ENCODE measurements at places on chromosomes 5 and 9. TPM values are rescaled to one million over a fixed set of nuclear protein-coding genes. Genes with fewer than 3 reads are reported as not detected.

- no peak for DNase-seq
Observed at GRCh38 chr5:14528926-14529325, 52.7 kb upstream of the OTULINL start.

DNA sequence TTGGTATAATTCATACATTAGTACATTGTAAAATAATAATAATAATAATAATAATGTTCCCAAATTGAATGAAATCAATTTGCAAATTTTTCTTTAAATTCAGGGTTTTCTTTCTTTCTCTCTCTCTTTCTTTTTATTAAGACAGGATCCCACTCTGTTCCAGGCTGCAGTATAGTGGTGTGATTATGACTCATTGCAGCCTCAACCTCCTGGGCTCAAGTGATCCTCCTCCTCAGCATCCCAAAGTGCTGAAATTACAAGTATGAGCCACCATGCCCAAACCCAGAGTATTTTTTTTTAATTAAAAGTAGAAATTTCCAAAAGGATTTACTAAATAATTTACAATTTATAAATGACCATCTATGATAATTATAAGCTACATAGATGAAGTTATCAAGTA is 117.7 kb downstream of the HOMER1 start:
- DNase-seq: no peak

DNA sequence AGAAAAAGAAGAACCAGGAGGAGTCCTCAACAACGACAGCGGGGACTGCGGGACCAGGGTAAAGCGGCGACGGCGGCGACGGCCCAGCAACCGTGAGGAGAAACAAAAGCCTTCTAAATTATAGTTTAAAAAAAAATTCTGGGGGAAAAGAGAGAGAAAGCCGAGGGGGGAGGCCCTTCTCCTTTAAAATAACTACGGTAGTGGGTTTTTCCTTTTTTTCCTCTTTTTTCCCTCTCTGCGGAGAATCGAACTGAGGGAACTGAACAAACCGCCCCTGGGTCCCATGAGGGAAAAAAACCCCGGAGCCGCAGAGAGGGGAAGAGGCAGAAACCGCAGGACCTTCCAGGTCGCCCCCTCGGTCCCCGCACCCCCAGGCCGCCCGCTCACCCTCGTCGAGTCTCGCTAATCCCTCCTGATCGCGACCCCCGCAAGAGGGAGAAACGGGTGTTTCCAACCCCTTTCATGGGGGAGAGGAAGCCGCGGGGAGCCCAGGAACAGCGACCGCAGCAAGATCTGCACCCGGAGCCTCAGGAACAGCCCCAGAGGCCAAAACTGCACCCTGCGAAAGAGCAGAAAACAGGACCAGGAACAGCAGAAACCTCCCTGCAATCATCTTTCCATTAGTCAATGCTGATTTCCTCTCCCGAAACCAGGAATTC is 453 bp downstream of the CPEB4 start:
- DNase-seq: peak; percentile 56

- no peak for DNase-seq
Observed at GRCh38 chr9:102631559-102631958, 363.6 kb upstream of the CYLC2 start.

GRCh38 chr5:159133041-159133741 is 33.5 kb upstream of the EBF1 start:
- DNase-seq: peak; percentile 34

DNA sequence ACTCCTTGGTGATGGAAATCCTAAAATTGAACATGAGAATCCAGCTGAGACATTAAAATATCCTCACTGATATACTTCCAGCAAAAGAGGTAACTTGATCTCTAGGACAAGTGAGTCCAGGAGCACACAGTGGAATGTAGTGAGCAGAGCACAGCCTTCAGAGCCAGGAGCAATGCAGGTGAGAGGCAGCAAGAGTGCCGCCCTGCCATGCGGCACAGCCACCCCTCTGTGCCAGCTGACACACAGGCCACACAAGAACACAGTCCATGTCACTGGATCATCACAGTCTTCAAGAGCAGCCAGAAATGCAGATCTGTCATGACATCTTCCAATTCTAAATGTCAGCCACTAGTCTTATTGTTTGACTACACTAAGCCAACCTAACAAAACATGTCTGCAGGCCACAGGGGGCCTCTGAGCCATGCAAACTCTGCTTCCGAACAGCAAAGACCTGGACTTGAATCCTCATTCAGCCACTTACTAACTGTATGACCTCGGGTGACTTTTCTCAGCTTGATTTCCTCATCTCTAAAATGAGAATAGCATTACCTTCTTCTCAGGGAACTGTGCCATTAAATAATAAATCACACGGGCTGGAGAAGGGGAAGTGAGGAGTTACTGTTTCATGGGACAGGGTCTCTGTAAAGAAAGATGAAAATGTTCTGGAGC is 47.0 kb downstream of the CCDC125 start:
- DNase-seq: no peak

DNA sequence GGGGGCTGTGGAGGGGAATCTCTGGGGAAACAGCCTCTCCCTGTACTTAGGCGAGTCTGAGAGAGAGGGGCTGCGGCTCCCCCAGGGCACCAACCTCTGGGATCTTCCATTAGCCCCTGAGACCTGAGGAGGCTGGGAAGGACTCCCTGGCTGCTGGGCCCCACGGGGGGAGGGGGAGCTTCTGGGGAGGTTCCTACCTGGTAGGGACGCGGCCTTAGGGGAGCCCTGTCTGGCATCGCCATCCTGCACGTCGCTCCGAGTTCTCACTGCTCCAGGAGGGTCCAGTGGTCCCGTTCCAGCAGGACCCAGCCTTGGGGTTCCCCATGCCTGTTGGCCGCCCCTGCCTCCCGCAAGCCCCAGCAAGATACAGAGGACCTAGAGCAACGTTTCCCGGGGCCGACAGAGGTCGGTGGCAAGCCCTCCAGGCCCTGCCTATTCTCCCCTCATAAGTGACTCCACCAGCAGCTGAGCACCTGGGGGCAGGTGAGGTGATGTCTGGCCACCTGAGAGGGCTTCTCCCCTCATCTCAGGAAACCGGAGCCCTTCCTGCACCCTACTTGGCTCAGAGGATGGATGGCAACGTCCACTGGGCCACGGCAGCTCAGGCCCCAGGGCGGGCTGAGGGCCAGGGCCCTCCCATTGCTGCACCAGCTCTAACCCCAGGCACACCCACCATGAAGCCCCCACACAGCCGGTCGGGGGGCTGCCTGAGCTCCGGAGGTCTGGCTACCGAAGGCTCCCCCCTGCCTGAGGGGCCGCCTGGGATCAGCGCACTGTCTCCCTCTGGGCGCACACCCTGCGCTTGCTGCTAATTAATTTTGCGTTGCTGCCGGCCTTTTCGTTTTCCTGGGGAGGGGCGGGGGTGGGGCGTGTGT is 22.5 kb downstream of the TPPP start:
- no peak for DNase-seq

GRCh38 chr5:53027913-53028312 is 38.8 kb downstream of the ITGA2 start:
- no peak for DNase-seq

DNA sequence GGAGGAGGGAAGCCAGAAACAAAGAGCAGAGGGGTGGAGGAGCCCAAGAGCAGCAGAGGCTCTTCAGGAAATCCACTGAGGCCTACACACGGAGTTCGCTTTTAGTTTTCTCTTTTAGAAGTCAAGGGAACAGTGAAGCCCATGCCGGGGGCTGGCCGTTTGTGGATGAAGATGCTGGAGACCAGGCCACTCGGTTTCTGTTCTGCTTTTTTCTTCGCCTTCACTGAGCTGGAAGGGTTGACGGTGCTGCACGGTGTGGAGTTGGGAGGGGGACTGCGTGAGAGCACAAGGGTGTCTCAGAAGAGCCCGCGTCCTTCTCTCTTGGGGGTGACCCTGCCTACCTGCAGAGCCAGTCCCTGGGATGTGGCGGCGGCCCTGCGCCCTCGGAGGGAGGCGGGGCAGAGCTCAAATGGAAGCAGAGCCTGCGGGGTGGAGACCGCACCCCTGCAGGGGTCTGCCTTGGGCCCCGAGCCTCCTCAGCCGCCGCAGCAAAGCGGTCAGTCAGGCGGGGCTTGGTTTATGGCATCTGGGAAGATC is 68.5 kb upstream of the CACNA1B start:
- DNase-seq: no peak

DNA sequence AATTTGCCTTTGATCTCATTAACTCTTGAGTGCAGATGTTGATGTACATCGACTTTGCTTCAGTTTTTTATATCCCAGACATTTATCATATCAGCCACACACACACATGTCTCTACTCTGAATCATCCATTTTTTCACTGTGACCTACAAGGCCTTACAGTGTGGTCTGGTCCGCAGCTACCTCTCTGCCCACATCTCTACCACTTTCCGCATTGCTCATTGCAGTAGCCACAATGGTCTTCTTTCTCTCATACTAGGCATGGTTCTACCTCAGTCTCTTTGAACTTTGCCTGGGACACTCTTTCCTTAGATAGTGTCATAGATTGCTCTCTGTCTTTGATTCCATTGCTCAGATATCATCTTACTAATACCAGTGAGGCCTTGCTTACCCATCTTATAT is 87.9 kb upstream of the FSD1L start:
- no peak for DNase-seq

DNA sequence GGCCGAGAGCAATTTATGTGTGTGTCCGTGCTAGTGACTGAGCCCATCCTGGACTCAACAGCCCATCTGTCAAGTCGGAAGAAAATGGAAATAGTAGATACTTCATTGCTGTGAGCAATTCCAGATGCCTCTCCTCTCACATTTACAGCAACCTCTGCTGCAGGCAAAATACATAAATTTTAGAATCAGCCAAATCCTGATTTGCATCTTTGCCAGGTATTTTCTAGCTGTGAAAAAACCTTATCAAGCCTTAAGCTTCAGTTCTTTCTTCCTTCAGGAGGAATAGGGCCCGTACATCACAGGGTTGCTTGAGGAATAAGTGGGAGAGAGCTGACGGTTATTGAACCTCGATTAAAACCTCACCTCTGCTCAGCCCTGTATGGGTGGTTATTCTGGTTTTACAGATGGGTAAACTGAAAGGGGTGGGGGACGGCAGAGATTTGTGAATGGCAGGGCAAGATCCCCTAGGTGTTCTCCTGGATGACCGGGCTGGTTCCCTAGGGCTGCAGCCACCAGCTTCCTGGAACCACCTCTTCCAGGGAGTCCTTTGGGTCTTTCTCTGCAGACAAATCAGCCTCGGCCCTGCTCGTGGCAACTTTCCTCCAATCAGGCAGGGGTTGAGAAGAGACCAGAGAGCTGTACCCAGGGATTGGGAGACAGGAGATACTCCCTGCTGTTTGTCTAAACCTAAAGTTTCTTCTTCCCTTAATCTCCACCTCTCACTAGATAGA is 5.3 kb upstream of the MSX2 start:
- no peak for DNase-seq

GRCh38 chr5:119342406-119342805 is 13.4 kb upstream of the TNFAIP8 start:
- no peak for DNase-seq

- DNase-seq: no peak
Observed at GRCh38 chr5:178126556-178126955, 4.3 kb upstream of the RMND5B start.

DNA sequence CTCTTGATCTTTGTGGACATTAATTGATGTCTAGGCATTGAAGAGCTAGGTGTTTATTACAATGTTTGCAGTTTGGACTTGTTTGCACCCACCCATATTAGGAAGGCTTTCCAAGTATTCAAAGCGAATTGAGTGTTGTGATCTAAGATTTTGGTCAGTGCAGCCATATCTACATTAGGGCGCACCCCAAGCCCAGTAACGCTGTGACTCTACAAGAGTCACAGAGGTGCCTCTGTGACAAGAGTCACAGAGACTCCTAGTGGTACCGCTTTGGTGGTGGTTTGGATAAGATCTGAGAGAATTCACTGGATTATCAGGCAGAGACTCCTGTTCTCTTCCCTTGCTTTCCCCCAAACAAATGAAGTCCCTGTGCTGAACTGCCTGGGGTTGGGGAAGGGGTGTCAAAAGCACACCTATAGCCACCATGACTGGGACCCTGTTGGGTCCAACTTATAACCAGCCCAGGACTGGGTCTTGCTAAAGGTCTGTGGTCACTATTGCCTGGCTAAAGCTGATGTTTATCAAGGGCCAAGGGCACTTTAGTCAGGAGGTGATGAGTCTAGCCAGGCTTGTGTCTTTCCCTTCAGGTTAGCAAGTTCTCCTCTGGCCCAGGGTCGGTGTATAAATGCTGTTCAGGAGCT is 114.1 kb upstream of the RIOK2 start:
- DNase-seq: no peak

DNA sequence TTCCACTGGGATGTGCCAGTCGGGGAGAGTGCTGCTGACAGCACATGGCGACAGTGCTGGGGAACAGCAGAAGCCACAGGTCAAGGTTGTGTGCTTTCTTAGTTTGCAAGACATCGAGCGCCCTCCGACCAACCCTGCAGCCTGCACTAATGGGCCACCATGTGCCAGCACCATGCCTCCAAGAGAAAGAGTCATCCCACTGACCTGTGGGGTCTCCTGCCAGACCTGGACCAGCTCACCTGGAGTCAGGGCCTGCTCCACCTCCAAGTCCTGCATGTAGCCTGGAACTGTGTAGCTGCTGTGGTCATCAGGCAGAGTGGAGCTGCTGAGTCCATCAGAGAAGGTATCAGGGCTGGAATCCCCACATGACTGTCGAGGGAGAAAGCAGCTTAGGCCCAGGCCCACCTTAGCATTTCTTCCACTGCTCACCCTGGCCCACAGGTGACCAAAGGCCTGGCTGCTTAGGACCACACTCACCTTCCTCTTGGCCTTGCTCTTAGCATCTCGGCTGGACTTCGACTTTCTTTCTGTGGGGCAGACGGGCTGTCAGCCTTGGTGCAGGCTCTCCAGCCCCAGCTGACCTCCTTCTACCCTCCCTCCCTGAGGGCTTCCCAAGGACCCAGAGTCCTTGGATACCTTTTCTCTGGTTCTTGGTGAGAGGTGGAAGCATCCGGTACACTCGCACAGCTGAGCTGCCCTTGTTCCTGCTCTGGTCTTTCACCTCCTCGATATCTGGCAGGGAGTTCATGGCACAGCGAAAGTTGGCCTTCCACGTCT is 4.1 kb downstream of the IRF1 start:
- DNase-seq: peak; percentile 19

- DNase-seq: no peak
Observed at GRCh38 chr5:160507221-160507721, 85.6 kb downstream of the PTTG1 start.

DNA sequence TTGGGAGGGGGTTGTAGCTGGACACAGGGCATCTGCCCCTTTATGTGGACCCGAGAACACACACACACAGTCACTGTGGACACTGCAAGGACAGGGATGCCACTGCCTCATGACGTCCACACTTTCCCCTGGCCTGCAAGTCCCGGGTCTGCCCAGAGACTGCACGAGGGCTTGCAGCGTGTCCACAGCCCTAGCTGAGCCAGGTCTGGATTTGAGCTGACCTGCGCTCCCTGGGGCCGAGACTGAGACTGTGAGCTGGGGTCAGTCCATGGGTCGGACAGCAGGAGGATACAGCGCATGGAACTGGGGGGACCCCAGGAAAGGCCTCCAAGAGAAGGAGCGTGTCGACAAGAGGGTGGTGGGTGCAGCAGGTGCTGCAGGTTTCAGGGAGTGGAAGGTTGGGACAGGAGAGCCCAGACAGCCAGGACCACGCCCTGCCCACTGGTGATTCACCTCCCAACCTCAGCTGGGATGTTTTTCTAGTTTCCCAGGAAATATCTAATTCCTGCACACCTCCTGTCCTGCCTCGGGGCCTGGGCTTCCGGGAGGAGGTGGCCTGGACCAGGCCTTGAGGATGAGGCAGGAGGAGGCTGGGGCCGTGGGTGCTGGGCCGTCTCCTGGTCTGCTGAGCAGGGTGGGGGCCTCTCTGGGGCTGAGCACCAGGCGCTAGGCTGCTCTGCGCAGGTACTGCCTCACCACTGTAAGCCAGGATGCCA is 806 bp upstream of the RNF224 start:
- no peak for DNase-seq

ASTN2 gene
- 4.5 TPM for total RNA-seq

RNF14 gene
- 49.9 TPM for total RNA-seq

FOXD4L3 gene
- total RNA-seq: not detected

UQCRQ gene
- total RNA-seq: 226 TPM

DOCK2 gene
- total RNA-seq: 10.2 TPM

Measured in ovary (tissue), 10 donors.